SIG-M5 (cell line): ENCODE measurements at places on chromosomes 5 and 9.

DNA sequence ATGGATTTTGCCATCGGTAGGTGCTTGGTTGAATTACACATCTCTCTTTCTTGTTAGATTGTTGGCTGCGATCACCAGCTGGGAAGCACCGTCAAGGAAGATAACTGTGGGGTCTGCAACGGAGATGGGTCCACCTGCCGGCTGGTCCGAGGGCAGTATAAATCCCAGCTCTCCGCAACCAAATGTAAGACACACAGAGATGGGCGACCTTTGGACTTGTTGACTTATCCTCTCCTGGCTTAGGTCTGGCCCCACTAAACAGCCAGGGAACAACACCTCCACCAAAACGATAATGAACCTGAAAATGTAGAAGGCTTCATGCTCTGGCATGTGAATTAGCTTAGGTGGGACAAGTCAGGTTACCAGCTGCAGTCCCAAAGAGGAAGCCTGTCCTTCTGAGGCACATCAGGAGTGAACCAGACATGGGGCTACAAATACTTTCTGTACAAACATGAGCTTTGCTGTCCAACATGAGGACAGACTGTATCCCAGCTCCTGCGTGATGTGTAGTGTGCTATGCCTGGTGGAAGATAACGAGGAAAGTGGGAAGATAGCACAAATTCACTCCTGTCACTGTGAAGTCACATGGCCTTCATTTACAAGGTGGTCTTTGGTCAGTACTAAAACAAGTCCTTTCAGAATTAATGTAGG, 148.4 kb downstream of the ADAMTSL1 start:
- DNase-seq = no peak

DNA sequence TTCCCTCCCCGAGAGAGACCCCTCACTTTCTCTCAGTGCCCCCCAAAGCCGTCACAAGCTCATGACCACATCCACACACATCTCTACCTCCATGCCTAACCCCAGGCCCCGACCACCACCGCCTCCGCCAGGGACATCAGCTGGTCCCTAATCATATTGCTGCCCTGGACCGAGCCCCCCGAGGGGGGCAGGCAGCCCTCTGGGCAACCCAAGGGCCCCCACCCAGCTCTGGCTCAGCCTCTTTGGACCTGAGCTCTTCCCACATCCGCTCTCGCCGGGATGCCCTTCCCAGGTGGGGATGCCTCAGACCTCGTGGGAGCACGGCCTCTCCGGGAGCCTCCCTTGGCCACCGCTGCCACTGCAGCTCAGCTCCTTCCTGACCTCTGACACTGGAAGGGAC, 18.5 kb downstream of the LHX3 start:
- DNase-seq = no peak

- DNase-seq = no peak
Measured at GRCh38 chr5:172573120-172573882, 67.8 kb upstream of the NEURL1B start.

GRCh38 chr5:2334719-2335118, 416.8 kb downstream of the IRX2 start:
- DNase-seq = no peak

DNA sequence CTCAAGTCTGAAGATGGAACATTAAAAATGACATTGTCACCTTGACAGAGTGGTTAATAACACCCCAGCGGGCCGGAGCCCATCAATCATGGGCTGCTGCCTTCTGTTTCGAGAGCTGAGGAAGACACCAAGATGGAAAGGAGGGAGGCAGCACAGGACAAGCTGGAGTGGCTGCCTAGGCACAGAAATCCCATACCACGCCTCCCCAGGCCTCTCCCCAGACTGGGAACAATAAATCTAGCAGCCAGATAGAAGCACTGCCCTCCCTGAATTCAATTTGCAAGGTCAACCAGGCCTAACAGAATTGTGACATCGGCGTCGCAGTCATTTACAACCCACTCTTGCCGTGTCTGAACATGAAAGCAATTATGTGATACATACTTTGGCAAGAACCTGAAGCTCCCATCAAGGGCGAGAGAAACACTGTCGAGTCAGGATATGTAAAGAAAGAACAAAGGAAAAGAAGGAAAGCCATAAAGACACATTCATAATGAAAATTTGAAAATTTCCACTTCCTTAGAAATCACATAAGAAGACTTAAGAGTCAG, 35.4 kb upstream of the ZNF354A start:
- DNase-seq = no peak

GRCh38 chr5:132525299-132525724, 18.0 kb downstream of the IL5 start:
- no peak for DNase-seq

DNA sequence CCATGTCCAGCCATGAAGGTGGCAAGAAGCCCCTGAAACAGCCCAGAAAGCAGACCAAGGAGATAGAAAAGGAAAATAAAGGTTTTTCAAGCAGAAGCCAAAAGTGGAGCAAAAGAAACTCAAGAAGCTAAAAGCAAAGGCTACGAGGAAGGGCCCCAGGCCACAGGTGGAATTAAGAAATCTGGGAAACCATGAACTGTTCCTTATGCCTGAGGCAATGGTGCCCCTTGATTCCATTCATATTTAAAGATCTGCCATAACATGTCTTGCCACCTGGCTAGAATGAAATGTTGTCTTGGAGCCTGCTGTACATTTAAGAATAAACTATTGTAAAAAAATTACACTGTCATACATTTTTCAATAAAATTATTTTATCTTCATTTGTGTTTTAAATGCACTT, 59.5 kb upstream of the TARS1 start:
- DNase-seq = no peak

DNA sequence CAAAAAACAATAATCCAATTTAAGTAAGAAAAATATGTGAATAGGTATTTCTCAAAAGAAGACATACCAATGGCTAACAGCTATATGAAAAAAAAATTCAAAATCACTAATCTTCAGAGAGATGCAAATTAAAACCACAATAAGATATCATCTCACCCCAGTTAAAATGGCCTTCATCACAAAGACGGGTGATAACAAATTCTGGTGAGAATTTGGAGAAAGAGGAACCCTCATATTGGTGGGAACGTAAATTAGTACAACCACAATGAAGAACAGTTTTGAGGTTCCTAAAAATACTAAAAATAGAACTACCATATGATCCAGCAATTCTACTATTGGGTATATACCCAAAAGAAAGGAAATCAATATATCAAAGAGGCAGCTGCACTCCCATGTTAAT, 94.3 kb downstream of the TMEM167A start:
- no peak for DNase-seq

- DNase-seq = no peak
Measured at GRCh38 chr9:113125386-113126035, 25.3 kb upstream of the SLC31A2 start.

DNA sequence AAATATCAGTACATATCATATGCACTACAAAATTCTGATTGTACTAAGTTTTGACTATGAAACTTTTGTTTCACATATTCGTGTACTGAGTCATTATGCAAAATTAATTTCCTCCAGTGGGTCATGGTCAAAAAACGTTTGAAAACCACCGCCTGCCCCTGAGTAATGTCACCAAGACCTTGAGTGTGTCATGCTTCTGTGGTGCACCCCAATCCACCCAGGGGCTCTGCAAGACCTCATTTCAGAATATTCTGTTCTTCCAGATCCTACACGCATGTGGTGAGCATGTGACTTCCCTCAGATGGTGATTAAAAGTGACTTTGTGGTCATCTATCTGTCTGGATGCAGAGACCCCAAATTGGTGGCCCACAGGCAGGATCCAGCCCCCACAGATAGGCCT, 31.0 kb downstream of the ABLIM3 start:
- DNase-seq = no peak

DNA sequence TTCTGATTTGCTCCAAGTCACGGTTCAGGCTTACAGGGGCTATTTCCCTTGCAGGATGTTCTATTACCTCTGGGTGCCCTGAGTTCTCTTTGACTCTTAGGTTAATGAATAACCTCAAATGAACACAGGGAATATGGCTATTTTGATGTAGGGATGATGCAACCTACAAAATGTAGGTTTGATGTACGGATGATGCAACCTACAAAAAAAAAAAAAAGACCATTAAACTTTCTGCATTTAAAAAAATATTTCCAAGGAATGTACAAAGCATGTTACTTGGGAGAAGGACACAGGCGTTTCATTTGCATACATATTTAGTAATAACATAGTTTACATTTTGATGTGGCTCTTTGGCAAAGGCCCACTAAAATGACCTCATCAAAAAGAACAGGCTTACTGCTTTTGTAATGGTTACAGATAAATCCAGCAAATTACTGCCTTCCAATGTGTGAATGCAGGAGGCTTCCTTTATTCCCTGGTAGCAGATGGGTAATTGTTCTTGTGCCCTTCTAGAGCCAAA, 36.3 kb downstream of the ZNF474 start:
- no peak for DNase-seq

GRCh38 chr9:95515272-95516113, 1.3 kb downstream of the PTCH1 start:
- DNase-seq = no peak

DNA sequence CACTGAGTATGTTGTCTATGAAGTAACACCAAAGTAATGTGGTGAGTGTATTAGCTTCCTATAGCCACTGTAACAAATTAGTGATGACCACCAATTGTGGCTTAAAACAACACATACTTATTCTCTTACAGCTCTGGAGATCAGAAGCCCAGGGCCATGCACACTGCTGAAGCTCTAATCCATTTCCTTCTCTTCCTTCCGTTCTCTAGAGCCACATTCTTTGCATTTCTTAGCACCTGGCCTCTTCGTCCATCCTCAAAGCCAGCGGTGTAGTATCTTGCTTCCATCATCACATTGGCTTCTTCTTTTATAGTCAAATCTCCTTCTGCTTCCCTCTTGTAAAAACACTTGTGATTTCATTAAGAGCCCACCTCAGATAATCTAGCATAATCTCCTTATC, 230.3 kb upstream of the RFX3 start:
- DNase-seq = no peak

DNA sequence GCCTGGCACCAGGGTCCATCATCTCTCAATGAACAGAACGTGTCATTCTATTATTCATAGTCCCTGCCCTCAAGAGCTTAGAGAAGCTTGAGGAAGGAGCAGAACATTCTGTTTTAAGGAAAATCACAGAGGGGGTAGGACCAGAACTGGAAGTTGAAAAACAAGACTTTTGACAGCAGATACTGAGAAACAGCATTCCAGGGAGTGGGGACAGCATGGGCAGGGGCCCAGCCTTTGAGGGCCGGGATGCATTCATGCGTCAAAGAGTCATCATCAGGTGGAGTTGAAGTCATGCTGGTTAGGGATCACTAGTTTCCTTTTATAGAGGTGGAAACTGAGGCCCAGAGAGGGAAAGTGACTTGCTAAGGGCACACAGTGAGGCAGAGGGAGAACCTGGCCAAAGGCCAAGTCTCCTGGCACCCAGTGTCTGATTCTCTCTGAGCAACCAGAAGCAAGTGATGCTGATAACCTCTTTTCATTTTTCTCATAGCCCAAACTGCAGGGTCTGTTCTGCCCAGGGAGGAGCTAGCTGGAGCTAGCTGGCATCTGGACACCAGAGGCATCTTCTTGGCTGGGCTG, 41.5 kb upstream of the STXBP1 start:
- no peak for DNase-seq

DNA sequence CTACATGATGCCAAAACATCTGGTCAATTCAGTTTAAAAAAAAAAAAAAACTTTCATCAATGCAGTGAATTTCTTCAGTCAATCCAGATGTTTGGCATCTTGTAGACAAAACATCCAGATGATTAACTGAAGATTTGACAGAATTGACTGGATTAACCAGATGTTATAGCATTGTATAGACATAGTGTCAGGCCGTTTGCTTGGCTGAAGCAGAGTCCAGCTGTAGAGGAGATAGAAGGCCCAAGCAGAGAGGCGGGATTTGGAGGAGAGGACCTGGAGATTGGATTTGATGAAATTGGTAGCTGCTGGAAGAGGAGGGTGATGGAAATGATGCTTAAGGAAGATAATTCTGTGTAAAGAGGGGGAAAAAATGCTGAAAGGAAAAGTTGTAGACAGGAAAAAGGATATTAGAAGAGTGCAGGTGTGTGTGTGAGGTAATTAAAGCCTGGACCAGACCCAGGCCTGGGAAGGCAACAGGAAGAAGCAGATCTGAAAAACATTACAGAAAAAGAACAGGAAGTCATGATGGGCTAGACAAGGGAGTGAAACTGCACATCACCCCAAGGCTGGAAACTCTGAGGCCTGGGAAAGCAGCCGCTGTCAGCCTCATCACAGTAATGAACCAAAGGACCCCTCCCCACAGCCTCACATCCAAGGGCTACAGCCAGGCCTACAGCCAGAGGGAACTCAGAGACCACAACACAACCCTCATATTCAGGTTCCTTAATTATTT, 258.3 kb downstream of the CWC27 start:
- no peak for DNase-seq

DNA sequence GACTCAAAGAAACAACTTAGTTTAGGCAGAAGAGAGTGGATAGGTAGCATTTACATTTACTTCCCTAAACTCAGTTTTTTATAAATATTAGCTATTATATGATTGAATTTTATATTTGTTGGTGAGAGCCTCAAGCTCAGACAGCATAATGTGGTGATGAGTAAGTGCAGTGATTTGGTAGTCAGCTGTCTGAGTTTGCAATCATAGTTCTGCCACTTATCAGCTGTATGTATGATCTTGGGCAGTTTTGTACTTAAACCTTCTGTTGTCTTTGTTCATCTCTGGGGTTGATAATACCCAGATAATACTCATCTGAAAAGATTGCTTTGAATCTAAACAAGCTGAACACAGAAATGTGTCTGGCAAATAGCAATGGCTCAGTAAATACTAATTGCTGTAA, 108.8 kb downstream of the ANXA1 start:
- DNase-seq = no peak

DNA sequence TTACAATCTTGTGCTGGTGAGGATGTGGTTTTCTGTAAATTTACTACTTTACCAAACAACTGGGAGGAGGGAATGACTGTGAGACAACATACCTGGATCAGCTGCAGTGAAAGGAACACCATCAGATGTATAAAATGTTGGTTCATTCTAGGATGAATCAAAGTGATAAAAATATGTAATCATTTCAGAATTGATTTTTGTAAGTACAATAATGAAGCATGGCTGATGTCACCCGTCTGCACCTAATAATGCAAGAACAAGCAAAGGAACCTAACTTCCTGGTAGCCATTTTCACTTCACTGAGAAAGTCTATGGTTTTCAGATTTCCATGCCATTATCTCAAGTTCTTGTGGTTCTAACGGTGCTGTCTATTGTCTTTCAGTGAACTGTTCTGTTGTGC, 18.7 kb upstream of the C5orf34 start:
- DNase-seq = no peak

GRCh38 chr5:96629774-96630173, 32.4 kb upstream of the CAST start:
- no peak for DNase-seq

DNA sequence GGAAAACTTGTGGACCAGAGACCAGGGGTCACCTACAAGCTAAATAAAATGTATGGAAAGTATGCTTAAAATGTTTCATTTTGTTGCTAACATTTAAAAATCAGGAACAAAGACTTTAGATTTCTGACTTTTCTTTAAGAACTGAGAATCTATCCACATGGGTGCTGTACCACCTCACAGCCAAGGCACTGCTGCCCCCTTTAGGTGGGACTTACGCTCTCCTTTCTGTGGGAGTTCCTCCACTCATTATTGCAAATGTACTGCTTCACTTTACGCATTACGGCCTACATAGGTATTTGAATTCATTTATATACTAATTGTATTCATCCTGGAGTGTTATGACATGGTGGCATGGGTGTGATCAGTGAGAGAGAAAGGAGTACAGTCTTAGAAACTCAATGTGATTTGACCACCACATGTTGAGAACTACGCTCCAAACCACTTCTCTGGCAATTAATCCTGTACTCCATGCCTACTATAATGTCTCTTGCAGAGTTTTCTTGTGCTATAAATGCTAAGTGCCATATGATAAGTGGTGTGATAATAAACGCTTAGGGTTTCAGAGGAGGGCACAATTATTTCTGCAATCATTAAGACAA, 24.7 kb upstream of the CETN3 start:
- no peak for DNase-seq
